Natural killer cell treated with Interleukin-12 subunit alpha and Interleukin-12 subunit beta and Interleukin-15 and Interleukin-18, amount 100 ng/mL, for 72 hours (primary cell): ENCODE measurements at places on chromosomes 12 and 14.

DNA sequence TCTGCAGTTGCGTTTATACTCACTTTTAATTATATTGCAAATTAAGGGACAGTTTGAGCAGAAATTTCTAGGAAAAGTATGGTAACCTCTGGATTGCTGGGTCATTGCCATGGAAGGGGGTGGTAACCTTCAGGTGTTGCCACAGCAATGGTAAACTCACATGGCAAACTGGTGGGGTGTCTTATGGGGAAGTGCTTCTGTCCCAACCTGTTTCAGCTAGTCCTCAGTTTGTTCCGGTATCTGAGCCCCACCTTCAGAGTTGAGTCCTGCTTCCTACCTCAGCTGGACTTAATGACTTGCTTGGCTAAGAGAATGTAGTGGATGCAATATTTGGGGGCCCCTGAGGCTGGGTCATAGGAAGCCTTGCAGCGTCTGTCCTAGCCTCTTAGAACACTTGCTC is 7.3 kb upstream of the CLMN start:
- no peak for DNase-seq

DNA sequence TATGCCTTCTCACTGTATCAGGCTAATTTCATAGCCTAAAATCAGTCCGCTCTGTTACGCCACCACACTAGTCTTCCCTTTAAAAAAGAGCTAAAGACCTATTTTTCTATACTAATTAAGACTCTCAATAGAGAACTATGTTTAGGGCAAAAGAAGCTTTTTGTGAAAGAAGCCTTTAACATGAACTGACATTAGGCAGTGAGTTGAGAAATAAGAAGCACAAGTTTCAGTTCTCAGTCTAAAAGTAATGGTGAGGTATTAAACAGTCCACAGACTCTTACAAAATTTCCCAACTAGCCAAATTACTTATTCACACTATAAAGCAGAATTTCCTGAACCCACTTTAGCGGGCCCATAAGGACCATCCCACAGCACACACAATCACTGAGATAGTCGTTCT is 93.7 kb downstream of the SOX5 start:
- no peak for DNase-seq

DNA sequence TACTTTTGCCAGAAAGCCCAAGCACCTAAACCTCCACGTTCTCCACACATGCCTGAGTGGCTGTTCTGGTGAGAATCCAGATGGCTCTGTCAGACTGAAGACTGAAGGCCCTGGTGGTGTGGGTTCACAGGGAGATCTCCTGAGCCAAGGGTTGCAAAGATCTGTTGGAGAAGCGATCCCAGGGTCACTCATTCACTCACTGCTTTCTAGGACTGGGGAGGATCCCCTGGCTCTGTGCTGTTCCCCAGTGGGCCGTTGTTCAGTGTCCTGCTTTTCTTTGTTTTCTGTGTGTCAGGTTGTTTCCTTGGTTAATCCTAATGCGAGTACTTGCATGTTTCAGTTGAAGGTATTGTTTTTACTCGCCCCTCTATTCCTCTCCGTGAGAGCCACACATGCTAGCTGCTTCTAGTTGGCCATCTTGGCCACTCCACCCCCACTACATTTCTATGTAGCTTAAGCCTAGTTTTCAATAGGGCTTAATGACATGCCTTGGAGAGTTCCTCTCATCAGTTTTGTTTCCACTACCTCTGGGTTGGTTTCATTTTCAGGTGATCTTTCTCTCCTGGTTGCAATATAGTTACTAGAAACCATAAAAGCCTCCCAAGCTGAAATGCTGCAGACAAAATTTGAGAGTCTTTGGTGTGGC is 144.5 kb upstream of the SLC38A2 start:
- DNase-seq: no peak

DNA sequence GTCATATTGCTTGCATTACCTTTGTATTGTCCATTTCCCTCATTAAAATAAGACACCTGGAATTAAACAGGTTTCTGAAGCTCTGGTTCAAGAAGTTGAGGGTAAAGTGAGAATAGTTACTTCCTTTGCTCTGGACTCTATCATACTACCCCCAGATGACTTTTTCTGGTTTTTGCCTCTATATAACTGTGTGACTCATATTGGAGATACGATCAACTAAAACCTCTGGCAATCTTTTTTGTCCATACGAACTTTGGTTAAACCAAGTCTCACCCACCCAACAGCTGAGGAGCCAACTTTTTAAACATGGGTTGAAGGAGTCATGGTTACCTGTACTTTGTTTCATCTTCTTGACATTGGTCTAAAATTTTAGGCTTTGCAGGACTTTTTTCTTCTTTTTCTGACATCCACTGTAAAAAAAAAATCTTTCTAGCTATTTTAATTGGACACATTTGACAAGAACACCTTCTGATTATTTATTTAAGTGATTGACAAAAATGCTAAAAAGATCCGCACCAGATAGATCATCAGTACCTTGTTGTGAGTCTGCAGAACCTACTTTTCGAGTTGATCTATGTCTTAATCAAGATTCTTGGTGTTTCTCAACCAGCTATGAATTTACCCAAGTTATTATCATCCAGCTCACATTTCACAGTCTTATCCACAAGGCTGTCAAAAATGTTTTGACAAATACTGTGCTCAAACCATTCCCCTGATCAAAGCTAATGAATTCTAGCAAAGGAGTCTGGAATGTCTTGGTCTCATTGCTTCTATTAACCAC is 166.0 kb downstream of the IPO8 start:
- DNase-seq: no peak

- DNase-seq: no peak
Measured at GRCh38 chr12:63129927-63130326, 21.1 kb downstream of the AVPR1A start.

DNA sequence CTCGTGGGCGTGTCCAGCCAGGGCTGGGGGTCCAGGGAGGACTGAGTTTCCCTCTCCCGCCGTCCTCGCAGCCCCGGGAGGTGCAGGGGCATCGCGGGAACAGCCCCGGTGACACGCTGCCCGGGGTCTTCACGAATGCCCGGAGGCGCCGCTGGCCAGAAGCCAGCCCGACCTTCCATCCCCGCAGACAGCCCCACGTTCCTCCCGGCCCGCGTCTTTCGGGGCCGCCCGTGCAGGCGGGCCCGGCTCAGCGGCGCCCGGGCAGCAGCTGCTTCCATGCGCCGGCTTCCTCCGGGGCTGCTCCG is 827 bp upstream of the TEDC1 start:
- DNase-seq: no peak

- peak; percentile 69 for DNase-seq
Measured at GRCh38 chr12:89882050-89882449, 173.4 kb upstream of the ATP2B1 start.

- DNase-seq: no peak
Measured at GRCh38 chr12:105018012-105018411, 31.9 kb downstream of the NOPCHAP1 start.

GRCh38 chr12:124586756-124587155 is 19.3 kb upstream of the NCOR2 start:
- DNase-seq: no peak

GRCh38 chr12:117053050-117053400 is 46.2 kb downstream of the TESC start:
- DNase-seq: no peak

- no peak for DNase-seq
Measured at GRCh38 chr14:68328509-68328908, 464.4 kb downstream of the ZFP36L1 start.

DNA sequence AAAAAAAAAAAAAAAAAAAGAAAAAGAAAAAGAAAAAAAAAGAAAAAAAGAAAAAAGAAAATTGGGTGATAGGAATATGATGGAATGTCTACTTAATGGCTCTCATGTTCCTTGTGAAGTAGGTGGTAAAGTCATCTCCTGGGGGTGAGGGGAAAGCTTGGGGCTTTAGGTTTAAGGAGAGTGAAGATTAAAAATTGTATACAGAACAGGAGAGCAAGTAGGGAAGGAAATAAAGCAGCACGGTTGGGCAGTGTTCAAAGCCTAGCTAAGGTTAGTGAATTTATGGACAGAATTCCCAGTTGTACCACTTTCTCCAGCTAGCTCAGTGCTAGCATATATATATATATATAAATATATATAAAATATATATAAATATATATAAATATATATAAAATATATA is 40.0 kb upstream of the SLC2A13 start:
- DNase-seq: no peak

DNA sequence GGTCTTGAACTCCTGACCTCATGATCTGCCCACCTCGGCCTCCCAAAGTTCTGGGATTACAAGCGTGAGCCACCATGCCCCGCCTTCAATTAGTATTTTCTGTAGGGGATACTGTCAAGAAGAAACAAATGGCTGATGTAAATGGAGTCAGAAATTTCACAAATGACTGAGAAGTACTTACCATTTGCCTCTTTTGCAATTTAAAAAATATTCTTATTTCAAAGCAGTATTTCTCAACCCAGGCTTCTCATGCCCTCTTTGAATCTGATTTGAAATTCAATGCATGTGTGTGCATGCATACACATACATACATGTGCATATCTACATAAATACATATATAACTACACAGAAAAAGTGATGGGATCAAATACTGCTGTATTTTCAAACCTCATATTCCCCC is 4.4 kb downstream of the PSMA6 start:
- no peak for DNase-seq

DNA sequence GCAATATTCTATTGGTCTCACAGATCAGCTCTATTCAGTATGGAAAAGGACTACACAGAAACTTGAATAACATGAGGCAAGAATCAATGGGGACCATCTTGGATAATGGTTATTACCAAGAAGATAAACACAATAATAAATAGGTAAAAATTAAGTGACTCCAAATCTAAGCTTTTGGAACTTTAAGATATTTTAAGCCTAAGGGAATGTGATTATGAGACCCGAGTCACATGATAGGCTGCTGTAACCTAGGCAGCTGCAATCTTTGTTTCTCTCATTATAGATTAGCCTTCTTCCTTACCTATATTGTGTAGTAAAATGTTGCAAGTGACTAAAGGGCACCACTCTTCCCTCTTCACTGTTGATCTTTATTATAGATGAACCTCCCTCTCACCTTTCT is 121.9 kb downstream of the SYT10 start:
- DNase-seq: no peak

DNA sequence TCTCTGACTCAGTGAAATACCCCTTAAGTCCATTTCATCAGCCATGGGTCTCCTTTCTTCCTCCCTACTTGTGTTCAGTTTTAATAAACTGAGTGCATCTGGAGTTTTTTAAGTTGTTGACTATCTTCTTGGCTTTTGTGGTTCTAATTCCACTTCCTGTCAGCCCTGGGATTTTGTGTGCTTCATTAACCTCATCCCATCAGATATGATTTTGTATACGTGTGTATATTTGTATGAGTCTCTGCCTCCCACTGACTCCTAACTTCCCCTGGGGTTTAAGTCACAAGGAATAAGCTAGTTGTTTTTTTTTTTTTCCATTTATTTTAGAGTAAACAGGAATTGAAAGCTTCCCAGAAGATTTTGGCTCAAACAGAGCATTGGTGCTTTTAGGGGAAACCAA is 62.7 kb downstream of the TTLL5 start:
- DNase-seq: no peak
